ENCODE measurements at places on chromosomes 12 and 14.

DNA sequence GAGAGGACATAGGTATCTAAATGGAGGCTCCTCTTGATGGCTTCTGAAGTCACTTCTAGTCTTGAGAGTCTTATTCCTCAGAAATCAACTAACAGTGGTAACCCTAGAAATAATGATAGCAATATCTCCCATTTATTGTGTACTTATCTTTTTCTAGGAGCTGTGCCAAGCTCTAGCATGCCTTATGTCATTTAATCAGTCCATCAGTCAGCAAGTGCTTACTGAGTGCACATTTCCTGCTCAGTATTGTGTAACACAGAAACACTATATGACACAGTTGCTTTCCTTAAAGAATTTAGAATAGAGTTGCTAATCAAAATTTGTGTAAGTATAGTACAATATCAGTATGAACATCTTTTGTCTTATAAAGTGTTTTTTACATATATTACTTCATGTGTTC is 36.6 kb downstream of the KRT76 start:
- DNase-seq, result no peak

DNA sequence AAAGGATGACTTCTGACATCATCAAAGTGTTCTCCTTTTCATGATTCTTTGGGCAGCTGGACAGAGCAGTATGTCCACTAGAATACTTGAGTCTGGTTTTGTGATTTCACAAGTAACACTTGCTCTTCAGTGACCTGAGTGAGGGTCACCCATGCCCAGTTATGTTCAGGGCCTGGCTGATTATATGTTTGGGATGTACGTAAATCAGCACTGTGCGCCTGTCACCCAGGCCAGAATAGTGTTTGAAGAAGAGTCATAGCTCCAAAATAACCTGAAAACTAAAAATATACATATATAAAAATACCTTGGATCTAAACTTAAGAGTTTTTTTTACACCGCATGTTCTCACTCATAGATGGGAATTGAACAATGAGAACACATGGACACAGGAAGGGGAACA is 3.8 kb downstream of the BICD1 start:
- no peak for DNase-seq

GRCh38 chr12:91663744-91664143 is 481.1 kb upstream of the DCN start:
- no peak for DNase-seq

DNA sequence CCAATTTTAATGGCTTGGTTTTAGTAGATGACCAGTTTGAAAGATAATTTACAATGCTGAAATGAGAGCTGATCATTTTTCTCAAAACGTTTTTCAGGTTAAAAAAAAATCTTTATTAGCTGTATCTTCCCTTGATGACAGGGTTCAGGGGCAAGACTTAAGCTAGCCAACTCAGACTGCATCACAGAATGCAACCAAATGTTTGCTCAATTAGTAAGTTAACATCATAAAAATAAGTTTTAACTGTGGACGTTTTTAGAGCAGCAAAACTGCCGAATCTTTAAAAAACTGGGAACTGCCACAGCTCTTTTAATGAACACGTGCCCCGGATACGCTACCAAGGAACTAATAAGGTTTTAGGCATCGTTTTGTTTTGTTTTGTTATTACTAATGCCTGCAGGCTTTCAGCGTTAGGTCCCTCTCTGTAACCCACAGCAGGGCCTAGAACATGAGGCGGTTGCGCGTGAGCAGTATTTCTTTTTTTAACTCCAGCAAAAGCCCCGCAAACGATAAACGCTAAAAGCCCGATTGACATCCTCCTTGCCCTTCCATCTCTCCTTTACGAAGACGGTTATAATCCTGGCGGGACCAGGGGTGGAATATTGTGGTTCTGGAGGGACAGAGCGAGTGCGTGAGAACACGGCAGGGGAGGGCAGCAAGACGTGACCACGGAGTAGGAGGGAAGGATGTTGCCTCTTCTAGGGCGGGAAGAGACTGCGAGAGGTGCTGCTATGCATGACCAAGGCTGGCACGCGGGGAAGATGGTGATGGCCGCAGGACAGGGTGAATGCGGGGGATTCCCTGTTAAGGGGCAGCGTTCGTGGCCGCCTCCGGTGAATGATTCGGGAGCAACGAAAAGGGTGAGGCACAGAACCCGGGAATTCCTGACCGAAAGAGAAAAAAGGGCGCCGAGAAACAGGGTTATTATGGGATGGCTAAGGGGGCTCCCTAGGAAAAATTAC is 652 bp downstream of the SUPT16H start:
- DNase-seq, result peak; percentile 35

DNA sequence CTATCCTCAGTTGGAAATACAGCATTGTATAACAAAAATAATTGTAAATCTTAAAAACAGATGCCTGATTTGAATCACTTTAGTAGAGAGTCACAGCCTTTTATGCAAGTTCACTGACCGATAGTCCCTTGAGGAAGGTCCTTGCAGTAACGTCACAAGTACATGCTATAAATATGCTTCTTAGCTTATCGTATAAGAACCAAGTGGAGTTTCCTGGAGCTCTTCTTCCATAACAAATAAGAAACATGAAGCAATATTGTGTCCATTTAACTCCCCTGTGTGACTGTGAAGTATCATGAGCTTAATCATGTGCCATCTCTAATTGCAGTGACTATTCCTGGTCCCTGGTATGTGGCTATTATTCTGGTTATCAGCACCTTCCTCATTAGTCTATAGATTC is 107.9 kb downstream of the SLC38A4 start:
- no peak for DNase-seq

DNA sequence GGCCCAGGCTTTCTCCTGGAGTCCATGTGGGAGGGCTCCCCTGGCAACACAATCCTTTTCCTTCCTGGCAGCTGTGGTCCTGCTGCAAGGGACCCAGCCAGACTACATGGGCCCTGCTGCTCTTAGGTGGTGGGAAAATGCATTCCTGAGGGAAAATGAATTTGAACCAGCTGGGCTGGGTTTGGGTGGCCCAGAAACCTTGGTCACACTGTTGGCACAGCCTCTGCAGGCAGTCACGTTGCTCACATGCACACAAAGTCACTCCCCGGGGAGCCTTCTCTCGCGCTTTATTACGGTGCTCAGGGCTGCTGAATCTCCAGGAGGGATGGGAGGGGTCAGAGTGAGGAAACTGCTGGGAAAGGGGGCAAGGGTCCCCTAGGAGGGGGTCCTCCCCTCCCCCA is 17.2 kb downstream of the PLEKHG3 start:
- no peak for DNase-seq

DNA sequence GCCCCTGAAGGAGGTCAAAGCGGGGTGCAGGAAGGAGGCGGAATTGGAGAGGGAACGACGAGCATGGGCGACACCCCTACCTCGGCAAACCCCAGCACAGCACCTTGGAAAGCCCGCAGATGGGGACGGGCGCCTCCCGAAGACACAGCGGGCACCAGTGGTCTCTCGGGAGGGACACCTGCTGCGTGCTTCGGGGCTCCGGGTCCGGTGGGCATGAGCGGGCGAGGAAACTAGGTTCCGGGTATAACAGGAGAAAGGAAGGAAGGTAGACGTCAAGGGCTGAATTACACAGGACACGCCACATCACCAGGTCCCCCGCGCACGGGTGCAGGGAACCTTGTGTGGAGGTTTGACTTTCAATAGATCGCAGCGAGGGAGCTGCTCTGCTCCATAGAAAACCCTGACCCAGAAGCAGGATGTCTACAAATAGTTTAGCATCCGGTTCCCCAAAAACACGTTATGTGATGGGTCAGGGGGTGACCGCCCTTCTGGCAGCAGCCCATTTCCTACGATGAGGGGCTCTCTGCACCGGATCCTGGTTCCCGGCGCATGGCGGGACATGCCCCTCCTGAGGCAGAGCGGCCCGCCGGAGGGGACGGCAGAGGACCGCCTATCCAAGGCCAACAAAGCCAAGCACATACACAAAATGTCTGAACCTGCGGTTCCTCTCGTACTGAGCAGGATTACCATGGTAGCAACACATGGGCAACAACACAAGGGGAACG is 196.9 kb downstream of the ALG10 start:
- no peak for DNase-seq

DNA sequence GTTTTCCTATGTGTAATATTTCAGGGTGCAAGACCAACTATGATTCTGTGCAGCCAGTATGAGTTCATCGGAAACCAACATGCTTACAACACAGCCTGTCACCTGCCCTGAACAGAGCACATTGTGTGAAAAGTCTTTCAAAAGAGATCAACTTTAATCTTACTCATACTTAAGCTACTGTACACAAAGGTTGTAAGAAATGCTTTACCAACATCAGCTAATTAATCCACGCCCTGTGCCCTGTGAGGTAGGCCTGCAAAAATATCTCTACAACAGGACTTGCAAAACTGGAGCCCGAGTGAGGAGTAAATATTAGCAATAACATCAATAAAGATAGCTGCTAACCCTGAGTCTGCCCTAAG is 15.1 kb downstream of the APPL2 start:
- no peak for DNase-seq

DNA sequence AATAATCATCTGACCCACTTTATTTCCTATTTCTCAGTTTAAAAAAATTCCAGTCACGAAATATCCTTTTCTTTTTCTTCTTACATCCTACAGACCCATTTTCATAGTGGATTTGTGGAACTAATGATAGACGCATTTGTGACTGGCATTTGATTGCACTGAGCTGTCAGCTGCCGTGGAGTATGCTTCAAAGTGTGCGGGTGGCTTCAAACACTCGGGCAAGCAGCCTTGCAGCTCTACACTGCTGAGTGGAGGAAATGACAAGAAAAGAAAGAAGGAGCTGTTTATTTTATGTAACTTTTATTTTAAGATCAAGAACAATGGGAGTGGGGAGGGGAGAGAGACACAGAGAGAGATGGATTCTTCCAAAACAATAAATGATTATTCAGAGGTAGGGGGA is 112.8 kb upstream of the NAP1L1 start:
- DNase-seq, result no peak

- peak; percentile 47 for DNase-seq
These were observed 58.6 kb downstream of the TSPAN9 start for GRCh38 chr12:3135522-3136461.

GRCh38 chr12:100127766-100128511 is 14.7 kb downstream of the BLTP3B start:
- peak; percentile 13 for DNase-seq

DNA sequence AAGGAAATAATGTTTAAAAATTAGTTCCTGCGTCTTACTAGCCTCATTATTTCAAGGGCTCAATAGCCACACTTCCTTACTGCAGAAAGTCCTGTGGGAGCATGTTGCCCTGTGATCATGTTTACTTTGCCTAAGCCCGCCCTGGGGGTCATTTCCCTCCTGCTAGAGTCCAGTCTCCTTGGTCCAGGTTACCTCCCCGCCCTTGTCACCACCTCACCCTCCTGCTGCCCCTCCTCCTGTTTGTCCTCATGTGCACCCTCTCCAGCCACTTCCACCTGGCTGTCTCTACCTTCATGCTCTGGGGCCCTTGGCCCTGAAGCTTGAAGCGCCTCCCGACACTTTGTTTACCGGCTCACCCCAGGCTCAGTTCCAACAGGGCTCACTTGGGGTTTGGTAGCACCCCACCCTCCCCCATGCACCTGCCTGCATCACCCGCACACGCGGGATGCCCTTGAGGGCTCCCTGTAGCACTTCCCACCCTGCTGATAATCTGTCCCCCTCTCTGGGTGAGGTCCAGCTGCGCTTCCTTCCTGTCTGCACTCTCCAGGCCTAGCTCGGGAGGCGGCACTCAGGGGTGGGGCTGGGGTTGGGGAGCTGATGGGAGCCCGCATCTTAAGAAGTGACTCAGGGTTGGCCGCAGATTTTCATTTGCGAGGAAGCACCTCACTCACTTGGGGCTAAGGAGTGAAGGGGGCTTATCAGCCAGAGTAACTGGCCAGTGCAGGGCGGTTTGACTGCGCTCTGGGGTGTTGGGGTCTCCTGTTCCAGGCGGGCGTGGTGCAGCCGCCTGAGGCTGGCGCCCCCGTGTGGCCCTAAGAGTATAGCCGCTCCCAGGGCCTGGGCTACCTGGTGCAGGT is 40.1 kb downstream of the SMIM41 start:
- peak; percentile 5 for DNase-seq

DNA sequence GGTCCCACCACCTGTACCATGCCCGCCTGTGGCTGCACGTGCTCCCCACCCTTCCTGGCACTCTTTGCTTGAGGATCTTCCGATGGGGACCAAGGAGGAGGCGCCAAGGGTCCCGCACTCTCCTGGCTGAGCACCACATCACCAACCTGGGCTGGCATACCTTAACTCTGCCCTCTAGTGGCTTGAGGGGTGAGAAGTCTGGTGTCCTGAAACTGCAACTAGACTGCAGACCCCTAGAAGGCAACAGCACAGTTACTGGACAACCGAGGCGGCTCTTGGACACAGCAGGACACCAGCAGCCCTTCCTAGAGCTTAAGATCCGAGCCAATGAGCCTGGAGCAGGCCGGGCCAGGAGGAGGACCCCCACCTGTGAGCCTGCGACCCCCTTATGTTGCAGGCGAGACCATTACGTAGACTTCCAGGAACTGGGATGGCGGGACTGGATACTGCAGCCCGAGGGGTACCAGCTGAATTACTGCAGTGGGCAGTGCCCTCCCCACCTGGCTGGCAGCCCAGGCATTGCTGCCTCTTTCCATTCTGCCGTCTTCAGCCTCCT is 1.1 kb downstream of the INHBE start:
- peak; percentile 59 for DNase-seq

DNA sequence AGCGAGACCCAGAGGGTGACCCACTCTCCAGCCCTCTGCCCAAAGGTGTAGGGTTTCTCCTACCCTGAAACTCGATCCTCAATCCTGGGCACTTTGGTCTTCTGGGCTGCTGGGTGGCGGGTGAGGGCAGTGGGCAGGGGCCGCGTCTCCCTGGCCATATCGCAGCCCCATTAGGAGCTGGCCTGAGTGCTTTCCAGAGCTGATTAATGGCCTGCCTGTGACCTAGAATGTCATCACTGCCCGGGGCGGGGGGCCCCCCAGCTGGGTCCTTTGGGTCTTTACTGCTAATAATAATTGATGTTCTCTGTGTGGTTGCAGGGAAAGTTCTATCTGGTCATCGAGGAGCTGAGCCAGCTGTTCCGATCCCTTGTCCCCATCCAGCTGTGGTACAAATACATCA is 47.8 kb downstream of the HRK start:
- DNase-seq, result no peak

DNA sequence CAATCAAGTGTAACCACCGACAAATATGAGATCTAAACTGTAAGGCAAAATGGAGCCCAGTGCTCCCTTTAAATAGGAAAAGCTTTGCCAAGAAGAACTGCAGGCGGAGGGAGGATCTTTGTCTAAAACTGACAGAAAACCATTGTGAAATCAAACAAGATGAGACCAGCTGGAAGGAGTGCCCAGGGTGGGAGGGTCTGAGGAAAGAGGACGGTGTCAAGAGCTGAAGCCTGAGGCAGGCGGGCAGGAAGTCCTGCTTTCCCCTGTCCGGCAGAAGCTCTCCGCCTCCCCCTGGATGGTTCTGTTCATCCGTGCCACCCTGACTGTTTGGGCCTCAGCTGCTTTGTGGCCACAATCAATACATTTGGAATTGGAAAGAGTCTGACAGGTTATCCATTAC is 37.5 kb downstream of the CDC42BPB start:
- DNase-seq, result no peak

- DNase-seq, result no peak
These were observed 1.5 kb downstream of the TRAPPC6B start for GRCh38 chr14:39168591-39168990.

DNA sequence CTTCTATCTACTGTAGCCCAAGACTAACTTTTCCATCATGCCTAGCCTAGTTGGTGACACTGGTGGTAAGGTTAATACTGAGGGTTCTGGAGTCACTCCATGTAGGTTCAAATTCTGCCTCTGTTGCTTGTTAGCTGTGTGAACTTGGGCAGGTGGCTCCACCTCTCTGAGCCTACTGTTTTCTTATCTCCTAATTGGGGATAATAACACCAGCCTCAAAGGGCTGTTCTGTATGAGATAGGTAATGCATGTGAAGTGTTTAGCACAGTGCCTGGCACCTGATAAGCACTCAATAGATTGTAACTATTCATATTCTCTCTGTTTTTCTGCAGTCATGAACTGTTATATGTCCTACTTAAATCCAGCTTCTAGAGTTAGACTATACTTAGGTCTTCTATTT is 17.5 kb upstream of the SPPL3 start:
- DNase-seq, result no peak

All from CD4-positive, alpha-beta T cell treated with Interleukin-4 for 4 hours (primary cell).